NCI-H2107 (cell line): ENCODE measurements at places on chromosomes 16 and 17.

- DNase-seq, result no peak
Measured at GRCh38 chr17:76434870-76435269, 18.1 kb downstream of the UBE2O start.

- DNase-seq, result no peak
Measured at GRCh38 chr16:85610059-85610445, 3.1 kb upstream of the GSE1 start.

DNA sequence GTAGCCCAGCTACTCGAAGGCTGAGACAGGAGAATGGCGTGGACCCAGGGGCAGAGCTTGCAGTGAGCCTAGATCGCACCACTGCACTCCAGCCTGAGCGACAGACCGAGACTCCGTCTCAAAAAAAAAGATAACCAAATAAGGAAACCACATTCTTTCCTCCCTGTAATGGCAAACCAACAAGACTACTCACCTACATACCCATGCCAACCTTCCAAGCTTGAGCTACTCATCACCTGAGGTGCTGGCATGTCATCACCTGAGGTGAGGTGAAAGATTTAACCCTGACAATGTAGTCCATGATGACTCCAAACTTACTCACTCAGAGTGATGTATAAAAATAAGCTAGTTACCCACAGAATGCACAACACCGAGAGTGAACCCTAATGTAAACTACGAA is 85.2 kb downstream of the SMG6 start:
- DNase-seq, result no peak

GRCh38 chr17:7997186-7997585 is 5.2 kb upstream of the GUCY2D start:
- peak; percentile 21 for DNase-seq

- DNase-seq, result no peak
Measured at GRCh38 chr17:47810901-47811635, 10.5 kb downstream of the OSBPL7 start.

DNA sequence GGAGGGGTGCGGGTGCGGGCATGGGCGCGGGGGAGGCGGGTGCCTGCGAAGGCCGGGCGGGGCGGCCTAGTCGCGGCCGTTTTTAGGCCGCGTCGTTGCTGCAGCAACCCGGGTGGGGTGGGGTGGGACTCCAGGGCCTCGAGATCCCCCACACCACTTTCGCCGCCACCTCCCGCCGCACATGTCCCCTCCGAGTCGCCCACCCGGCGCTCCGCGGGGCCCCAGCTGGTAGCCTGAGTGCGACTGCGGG is 11.3 kb downstream of the TBX2 start:
- DNase-seq, result no peak

DNA sequence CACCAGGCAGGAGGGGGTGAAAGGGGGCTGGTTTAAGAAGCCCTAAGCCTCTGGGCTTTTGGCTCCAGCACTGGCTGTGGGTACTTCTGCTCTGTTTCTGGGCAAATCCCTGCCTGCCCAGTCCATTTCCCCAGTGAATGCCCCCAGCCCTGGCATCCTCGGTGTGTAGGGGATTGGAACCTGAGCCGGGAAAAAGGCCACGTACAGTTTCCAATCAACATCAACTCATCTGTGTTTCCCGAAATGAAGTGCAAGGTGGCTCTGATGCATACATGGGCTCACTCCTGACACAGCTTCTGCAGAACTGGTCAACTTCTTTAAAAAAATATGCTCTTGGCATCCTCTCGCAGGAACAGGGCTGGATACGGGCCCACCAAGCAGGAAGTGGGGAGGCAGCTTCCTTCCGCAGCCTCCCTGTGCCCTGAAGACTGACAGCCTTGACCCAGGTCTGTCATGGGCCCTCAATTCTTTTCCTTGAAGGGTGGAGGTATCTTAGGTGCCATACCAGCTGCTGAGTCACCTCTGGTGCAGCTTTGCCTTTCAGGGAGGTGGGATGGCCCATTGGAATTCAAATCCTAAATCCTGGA is 73.3 kb downstream of the N4BP1 start:
- no peak for DNase-seq

GRCh38 chr16:57028086-57028485 is 38.7 kb downstream of the NLRC5 start:
- DNase-seq, result no peak

DNA sequence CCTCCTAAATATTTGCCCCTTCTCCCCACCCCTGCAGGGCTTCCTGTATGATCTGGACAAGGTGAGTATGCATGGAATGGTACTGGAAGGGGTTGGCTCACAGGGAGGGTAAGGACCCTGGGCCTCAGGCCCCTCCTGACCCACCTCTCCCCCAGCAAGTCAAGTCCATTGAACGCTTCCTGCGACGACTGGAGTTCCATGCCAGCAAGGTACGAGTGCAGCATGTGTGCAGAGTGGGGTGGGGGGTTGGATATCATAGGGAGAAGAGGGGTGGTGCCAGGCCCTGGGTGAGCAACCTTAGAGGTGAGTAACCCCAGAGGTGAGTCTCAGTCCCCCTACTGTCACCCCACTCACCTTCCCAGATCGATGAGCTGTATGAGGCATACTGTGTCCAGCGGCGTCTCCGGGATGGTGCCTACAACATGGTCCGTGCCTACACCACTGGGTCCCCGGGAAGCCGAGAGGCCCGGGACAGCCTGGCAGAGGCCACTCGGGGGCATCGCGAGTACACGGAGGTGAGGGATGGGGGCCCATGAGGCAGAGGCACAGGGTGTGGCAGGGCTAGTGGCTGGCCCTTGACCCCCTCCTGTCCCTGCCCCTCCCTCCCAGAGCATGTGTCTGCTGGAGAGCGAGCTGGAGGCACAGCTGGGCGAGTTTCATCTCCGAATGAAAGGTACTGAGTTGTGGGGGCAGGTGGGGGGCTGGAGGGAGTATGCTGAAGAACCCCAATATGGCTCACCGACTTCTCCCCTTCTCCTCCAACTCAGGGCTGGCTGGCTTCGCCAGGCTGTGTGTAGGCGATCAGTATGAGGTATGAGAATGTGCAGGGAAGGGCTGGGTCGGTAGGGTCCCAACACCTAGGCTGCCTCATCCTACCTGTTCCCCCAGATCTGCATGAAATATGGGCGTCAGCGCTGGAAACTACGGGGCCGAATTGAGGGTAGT is 11.3 kb downstream of the RIPOR1 start:
- no peak for DNase-seq

- no peak for DNase-seq
Measured at GRCh38 chr16:60107437-60107836, 1373.3 kb upstream of the GOT2 start.

DNA sequence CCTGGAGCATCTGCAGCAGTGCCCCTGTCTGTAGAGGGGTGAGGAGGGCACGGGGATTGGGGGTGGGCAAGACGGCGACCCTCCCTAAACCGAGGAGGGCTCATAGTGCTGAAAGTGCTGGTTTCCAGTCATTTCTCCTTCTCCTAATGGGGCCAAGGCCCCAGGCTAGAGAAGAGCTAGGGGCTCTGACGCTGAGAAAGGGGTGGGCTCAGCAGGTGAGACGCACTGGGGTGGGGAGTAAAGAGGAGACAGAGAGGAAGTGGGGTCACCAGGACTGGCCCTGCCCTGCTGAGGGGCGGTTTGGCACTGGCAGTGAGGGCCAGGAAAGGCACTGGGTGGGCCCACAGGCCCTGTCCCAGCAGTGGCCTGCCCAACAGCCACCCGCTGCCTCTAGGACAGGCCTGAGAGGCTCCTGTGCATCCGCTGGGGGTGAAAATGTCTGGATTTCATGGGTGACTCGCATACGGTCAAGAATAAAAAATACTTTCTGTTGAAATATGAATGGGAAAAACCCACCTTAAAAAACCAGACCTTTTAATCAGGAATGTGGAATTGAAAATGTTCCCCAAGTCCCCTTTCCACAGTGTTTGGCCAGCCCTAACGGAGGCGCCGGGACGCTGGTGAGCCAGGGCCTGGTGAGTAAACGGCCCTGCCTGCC is 122.4 kb upstream of the SMURF2 start:
- DNase-seq, result no peak

DNA sequence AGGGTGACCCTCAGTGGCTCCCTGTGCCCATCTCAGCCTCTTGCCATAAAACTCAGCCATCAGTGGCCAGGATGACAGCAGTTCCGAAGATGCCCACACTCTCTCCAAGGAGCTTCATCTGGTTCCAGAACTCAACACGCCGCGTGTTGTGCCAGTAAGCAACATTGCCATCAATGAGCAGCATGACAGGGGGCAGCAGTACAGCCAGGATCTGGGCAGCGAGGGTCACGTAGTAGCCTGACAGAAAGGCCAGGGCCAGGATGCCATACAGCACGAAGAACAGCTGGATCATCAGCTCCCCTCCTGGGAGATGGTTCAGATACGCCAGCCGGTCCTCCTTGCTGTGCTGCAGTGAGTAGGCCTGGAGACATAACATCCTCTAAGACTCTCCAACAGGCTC is 2.9 kb downstream of the TMEM101 start:
- no peak for DNase-seq

GRCh38 chr16:57935904-57936303 is 35.0 kb downstream of the CNGB1 start:
- DNase-seq, result no peak

DNA sequence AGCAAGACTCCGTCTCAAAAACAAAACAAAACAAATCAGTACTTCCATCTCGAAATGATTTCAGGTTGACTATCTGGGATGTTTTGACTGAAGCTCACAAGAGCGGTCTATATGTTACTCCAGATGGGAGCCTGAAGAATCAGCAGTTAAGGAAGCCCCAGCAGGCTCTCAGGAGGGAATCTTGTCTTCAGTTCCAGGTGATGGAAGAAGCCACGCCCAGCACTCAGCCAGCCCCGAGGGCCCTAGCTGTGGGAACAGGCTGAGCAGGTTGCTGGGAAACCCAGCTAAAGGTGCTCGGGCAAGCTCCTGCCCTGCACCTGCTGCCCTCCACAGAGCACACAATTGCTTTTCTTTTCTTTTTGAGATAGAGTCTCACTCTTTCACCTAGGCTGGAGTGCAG is 32.4 kb downstream of the WIPI1 start:
- DNase-seq, result peak; percentile 19

- DNase-seq, result no peak
Measured at GRCh38 chr16:21197112-21197511, 14.3 kb downstream of the ZP2 start.

DNA sequence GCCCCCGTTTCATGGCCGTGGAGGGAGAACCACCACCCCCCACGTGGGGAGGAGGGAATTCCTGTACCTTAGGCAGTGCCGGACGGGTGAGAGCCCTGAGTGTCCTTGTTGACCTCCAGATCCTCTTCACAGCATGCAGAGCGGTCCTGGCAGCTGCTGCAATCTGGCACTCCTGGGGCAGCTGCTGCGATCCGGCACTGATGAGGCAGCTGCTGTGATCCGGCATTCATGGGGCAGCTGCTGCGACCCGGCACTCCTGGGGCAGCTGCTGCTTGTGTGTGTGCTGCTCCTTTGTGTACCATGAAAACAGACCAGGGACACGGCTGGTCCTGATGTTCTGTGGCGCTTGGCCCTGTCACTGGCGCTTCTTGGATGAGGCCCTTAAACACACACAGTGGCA is 12.8 kb downstream of the ZNF778 start:
- DNase-seq, result no peak

DNA sequence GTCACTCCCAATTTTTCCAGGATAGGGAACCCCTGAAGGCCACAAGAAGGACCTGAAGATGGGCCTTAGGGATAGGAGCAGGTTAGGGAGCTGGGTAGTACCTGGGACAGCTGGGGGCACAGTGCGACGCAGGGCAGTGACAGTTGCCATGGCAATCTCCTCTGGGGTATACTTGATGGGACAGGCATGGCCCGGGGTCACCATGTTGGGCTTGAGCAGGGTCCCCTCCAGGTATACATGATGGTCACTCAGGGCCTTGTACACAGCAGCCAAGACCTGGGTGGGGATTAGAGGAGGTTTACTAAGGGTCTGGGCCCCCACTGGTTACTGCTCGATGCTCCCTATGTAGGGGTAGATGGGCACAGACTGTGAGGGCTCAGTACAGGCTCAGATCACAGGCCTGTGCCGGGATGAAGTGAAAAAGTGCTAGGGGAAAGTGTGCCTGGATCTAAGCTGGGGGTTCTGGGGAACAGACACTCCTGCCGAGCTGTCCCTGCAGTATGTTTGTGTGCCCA is 2.7 kb downstream of the ALDOC start:
- no peak for DNase-seq

GRCh38 chr16:56793492-56793891 is 63.6 kb downstream of the NUP93 start:
- DNase-seq, result no peak

DNA sequence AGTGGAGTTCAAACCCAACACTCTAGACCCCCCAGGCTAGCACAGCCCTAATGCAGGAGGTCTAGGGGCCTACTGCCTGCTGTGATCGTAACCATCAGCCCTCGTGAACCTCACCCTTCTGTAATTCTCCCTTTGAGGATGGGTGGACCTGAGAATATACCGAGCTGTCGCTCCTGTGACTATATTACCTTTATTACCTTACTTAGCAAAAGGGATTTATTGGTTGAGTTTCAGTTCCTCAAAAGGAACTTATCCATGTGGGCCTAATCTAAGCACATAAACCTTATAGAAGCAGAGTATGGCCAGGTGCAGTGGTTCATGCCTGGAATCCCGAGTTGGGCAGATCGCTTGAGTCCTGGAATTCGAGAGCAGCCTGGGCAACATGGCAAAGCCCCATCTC is 19.2 kb upstream of the EMP2 start:
- DNase-seq, result no peak

DNA sequence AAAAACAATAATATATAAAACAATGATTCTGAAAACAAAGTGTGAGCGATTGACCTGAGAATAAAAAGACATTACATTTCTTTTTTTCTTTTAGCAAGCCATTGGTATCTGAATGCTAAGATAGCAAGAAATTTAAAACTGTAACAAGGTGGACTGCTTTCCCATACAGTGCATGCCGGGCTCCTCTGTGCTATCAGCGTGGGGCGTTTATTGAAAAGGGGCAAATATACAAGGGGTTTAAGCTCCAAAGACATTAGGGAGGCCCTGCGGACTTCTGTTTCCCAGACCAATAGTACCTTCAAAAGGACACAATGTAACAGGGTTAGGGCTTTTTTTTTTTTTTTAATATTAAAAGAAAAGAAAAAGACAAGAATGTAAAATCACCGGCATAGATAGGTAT is 261.3 kb downstream of the ZFHX3 start:
- no peak for DNase-seq

- DNase-seq, result no peak
Measured at GRCh38 chr17:32894245-32894644, 17.3 kb upstream of the MYO1D start.

DNA sequence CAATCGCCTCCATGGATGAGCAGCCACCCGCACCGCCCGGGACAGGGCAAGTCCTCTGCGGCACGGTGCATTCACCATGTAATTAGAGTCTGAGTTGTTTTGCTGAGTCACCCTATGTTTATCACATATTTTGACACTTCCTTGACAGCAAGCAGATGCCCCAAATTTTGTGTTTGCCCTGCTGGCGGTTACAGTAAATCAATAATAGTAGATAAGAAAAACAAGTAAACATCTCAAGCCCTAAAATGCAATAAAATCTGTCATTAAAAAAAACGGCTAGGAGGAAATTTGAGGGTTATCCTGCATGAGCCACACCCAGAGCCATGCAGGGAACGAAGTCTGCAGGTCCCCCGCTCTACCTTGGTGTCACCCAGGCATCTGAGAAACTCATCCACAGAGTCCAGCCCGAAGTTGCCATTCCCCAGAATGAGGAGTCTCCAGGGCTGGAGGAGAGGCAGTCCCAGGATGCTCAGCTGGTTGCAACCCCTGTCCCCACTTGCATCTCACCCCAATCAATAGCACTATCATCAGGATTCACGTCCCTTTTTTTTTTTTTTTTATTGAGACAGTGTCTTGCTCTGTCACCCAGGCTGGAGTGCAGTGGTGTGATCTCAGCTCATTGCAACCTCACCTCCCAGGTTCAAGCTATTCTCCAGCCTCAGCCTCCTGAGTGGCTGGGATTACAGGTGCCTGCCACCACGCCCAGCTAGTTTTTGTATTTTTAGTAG is 16.5 kb upstream of the ST6GALNAC1 start:
- no peak for DNase-seq
